ENCODE measurements at places on chromosomes 2 and 18.

DNA sequence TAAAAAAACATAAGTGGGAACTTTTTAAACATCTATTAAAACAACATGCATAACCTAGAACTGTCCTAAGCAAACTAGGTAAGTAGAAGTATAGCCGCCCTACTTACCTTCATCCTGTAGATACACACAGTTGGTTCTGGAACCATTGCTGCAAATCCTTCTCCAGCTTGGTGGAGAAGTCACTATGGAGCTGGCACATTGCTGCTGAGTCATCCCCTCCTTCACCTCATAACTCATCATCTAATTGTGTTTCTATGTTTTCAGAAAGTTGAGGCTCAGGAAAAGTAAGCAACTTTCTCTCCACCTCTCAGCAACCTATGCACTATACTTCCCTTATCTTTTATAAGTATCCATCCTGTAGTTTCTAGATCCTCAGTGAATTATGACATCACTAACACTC, 269.8 kb upstream of the MMADHC start:
- peak; percentile 15 for DNase-seq

DNA sequence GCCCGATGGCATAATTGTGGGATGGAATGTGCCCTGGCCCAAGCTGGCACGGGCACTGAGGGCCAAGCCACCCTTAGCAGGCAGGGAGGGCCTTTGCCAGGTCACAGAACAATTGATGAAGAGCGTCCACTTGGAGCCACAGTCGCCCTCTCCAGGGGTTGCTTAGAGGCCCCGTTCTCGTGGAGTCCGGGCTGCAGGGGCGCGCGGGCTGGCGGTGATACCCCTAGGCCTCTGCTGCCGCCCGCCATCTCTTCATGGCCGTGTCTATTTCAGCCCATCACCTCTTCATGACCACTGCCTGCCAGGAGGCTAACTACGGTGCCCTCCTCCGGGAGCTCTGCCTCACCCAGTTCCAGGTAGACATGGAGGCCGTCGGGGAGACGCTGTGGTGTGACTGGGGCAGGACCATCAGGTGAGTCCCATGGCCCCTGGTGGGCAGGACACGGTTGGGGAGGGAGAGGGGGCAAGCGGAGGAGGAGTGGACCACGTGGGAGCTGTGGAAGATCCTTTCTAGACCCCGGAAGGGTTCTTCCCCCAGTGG, 17.6 kb downstream of the RAMP1 start:
- DNase-seq, result no peak

DNA sequence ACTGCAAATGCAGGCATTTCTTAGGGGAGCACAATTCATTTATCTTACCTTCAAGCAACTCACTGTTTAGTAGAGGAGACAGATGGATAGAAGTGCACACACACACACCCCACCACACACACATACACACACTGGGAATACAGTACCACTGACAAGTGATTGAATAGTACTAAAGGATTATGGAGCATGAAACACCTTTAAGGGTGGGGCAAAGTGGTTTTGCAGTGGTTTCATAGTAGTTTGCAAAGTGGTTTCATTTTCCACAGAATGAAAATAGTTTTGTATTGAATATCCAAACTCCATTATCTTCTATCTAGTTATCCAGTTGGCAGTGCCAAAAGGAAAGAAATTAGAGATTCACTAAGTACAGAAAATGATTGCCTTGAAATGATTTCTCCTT, 18.9 kb downstream of the KIF5C start:
- no peak for DNase-seq

- peak; percentile 48 for DNase-seq
Measured at GRCh38 chr18:3332376-3332775, 70.4 kb downstream of the MYL12B start.

DNA sequence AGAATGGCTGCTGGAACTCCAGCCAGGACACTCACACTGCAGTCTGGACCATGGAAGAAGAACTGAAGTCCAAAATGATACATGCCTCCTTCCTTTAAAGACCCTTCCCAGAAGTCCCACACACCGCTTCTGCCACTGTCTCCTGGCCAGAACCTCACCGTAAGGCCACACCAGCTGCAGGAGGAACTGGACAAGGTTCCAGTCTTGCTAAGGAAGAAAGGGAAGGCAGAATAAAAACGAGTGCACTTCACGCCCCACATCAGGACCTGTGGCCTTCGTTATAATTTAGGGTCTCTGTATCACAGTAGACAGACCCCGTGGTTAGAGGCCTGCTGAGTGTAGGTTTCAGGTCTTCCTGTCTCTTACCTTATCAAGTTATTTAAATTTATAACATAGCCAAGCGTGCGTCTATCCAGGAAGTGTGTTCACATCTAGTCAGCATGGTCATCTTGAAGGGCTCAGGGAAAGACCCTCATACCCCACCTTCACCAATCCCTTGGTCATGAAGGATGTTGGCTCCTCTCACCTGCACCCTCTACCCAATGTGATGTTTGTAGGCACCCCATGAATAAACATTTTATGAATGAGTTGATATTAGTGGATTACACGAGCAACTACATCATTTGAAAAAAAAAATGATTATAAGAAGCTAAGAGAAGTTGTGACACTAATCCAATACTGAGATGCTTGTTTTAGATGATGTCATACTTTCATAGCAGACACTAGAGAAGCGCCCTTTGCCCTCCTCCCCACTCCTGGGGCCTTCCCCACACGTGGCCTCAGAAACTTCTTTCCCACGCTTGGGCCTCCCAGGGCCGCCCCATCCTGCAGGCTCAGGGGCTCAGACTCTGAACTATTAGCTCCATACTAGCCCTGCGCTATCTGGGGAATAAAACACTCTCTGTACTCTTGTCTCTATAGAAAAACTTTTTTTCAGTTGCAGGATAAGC, 157.6 kb downstream of the FAM210A start:
- no peak for DNase-seq
